Ovary (tissue), 10 donors: ENCODE measurements at places on chromosomes 5 and 9.

DNA sequence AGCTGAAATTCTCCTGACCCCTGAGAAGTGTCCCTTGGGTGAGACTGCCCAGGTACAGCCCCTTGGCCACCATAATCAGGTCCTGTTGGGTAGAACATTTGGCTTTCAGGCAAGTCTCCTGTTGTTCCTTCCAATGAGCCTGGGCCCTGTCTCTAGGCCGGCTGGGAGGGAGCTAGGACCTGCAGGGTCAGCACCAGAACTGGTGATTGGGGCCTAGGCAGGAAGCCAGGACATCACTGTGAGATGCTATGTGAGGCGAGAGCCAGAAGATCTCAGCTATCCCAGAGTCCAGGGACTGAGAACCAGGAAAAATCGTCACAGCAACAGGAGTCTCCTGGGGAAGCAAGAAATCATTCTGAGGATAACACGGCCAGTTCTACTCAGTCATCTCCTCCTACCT lies 51.5 kb downstream of the PCDH1 start:
- no peaks in the 10 kb centered on the region for H3K4me1 ChIP-seq
- H3K27ac ChIP-seq: no peak overlapping the region
- no peaks in the 10 kb centered on the region for H3K27me3 ChIP-seq

GRCh38 chr5:55445791-55446190 lies 89.0 kb downstream of the PLPP1 start:
- no peaks in the 10 kb centered on the region for H3K4me1 ChIP-seq
- H3K36me3 ChIP-seq: no peaks in the 10 kb centered on the region
- H3K27ac ChIP-seq: no peak overlapping the region
- no peak overlapping the region for H3K4me3 ChIP-seq

DNA sequence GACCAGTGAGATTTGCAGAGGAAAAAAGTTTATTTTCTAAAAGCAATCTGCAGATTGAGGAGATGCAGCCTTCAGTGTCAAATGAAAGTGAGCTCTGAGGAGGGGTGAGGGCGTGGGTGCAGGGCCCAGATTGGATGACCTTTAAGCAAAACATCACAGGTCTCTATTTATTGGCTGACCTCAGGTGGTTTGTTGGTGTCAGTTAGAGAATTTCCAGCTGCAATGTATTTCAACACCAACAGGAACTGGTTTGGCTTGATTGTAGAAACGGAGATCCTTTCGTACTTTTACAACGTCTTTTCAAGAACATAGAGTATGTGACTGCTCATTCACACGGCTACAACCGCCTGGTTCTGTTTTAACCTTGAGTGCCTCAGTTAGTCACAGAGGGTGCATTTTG lies 1069.1 kb downstream of the EFNA5 start:
- no peak overlapping the region for H3K27ac ChIP-seq
- H3K4me1 ChIP-seq: no peaks in the 10 kb centered on the region
- H3K4me3 ChIP-seq: no peak overlapping the region

DNA sequence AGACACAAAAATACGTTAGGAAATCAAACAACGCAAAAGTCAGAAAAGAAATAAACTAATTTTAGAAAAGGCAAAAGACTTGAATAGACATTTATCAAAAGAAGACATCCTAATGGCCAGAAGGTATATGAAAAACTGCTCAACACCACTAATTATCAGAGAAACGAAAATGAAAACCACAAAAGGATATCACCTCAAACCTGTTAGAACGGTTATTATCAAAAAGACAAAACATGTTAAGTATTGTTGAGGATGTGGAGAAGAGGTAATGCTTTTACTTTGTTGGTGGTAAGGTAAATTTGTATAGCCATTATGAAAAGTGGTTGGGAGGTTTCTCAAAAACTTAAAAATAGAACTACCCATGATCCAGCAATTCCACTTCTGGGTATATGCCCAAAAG lies 230.0 kb upstream of the RGMB start:
- no peak overlapping the region for H3K4me3 ChIP-seq
- H3K36me3 ChIP-seq: no peaks in the 10 kb centered on the region
- H3K27ac ChIP-seq: no peak overlapping the region
- no peaks in the 10 kb centered on the region for H3K4me1 ChIP-seq
- DNase-seq: no peak

GRCh38 chr9:1253064-1253979 lies 203.2 kb downstream of the DMRT2 start:
- no peaks in the 10 kb centered on the region for H3K4me1 ChIP-seq
- DNase-seq: no peak
- no peaks in the 10 kb centered on the region for H3K36me3 ChIP-seq

- no peaks in the 10 kb centered on the region for H3K27me3 ChIP-seq
- DNase-seq: no peak
- no peaks in the 10 kb centered on the region for H3K4me1 ChIP-seq
- H3K4me3 ChIP-seq: no peak overlapping the region
- no peaks in the 10 kb centered on the region for H3K36me3 ChIP-seq
Observed at GRCh38 chr5:81007637-81008027, 47.5 kb downstream of the RASGRF2 start.

DNA sequence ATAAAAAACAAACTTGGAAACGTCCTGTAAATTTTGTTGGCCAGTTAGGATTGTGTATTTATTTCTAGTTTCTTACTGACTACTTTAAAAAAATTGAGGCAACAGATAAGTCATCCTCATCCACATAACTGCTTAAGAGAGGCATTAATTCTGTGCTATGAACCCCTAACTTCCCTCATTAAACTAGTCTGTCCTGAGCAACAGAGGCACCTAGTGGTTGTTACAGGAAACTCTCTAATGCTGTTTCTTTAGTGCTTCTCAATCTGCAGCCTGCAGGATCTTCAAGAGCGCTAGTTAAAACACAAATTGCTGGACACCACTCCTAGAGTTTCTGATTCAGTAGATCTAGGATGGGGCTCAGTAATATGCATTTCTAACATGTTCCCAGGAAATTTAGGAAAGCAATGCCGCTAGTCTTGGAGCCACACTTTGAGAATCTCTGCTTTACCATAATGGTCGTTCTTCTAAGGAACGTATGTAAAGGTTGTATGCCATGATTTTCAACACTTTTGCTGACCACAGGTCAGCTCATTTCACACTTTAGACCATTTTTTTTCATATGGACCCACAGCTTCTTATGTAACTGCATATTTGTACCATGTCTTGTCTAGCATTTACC lies 410.1 kb upstream of the SMARCA2 start:
- DNase-seq: no peak
- H3K4me1 ChIP-seq: no peaks in the 10 kb centered on the region
- no peak overlapping the region for H3K4me3 ChIP-seq
- H3K27ac ChIP-seq: no peak overlapping the region
- no peaks in the 10 kb centered on the region for H3K27me3 ChIP-seq
- H3K36me3 ChIP-seq: no peaks in the 10 kb centered on the region

- no peak for DNase-seq
- H3K4me3 ChIP-seq: no peak overlapping the region
- H3K36me3 ChIP-seq: no peaks in the 10 kb centered on the region
- no peaks in the 10 kb centered on the region for H3K27me3 ChIP-seq
Observed at GRCh38 chr5:88487066-88487465, 218.4 kb upstream of the TMEM161B start.

- H3K36me3 ChIP-seq: no peaks in the 10 kb centered on the region
- no peak overlapping the region for H3K4me3 ChIP-seq
Observed at GRCh38 chr5:137923856-137924255, 34.6 kb downstream of the PKD2L2 start.

DNA sequence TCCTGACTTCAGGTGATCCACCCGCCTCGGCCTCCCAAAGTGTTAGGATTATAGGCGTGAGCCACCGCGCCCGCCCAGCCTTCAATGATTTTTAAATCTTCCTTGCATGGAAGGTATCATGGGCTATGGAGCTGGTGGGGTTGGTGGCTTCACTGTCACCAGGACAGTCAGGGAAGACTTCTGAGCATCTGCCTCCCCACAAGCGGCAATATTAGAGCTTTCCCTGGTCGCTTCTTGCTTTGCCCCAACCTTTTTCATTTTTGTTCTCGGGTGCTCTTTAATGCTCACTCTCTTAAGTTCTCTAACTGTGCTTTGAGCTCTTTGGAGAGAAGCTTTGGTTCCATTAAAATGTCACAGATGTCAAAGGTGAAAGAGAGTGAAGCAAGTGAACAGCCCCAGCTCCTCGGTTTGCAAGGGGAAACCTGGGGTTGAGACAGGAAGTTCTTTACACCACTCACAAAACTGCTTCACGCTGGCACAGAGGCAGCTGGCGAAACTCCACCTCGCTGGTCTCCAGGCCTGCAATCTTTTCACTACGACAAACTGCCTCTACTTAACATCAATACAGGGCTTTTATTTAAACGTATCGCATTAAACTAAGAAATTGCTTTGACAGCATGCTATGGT lies 142.5 kb upstream of the RETREG1 start:
- no peaks in the 10 kb centered on the region for H3K36me3 ChIP-seq
- no peak overlapping the region for H3K4me3 ChIP-seq
- no peak for DNase-seq
- no peaks in the 10 kb centered on the region for H3K4me1 ChIP-seq
- H3K27me3 ChIP-seq: no peaks in the 10 kb centered on the region
- no peak overlapping the region for H3K27ac ChIP-seq

DNA sequence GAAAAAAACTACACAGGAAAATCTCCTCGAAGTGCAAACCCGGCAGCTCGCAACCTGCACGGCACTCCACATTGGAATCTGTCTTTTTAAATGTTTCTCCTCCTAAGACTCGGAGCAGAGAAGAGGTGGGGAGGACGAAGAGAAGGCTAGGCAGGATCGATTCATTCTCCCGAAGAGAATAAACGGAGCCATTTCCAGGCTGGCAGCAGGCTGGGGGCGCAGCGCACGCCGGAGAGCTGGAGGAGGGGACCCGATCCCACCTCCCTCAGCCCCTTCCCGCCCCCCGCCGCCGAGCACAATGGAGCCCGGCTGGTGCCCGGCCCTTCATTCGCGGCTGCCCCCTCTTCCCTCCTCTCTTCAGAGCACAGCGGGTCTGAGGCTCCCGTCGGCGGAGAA lies 628 bp downstream of the HOMER1 start:
- H3K27ac ChIP-seq: peak overlapping the region; percentile 98
- H3K36me3 ChIP-seq: no peaks in the 10 kb centered on the region
- H3K4me3 ChIP-seq: peak overlapping the region; percentile 60
- no peaks in the 10 kb centered on the region for H3K27me3 ChIP-seq
- no peak for DNase-seq

GRCh38 chr5:94621763-94622162 lies 3.3 kb downstream of the SLF1 start:
- no peaks in the 10 kb centered on the region for H3K4me1 ChIP-seq
- H3K36me3 ChIP-seq: no peaks in the 10 kb centered on the region
- no peak overlapping the region for H3K27ac ChIP-seq

GRCh38 chr5:33755231-33755630 lies 136.6 kb downstream of the ADAMTS12 start:
- H3K36me3 ChIP-seq: no peaks in the 10 kb centered on the region
- H3K27me3 ChIP-seq: no peaks in the 10 kb centered on the region
- peaks cover 2% of the 10 kb centered on the region for H3K4me1 ChIP-seq
- no peak for DNase-seq
- no peak overlapping the region for H3K27ac ChIP-seq

- no peak overlapping the region for H3K27ac ChIP-seq
- no peaks in the 10 kb centered on the region for H3K36me3 ChIP-seq
- H3K4me1 ChIP-seq: no peaks in the 10 kb centered on the region
Observed at GRCh38 chr9:108746864-108747263, 108.9 kb downstream of the ACTL7B start.

- H3K4me1 ChIP-seq: no peaks in the 10 kb centered on the region
- H3K4me3 ChIP-seq: no peak overlapping the region
- no peak overlapping the region for H3K27ac ChIP-seq
Observed at GRCh38 chr9:118401546-118401945, 697.3 kb downstream of the TLR4 start.

GRCh38 chr5:171979606-171980005 lies 26.8 kb downstream of the FBXW11 start:
- no peak overlapping the region for H3K27ac ChIP-seq
- no peaks in the 10 kb centered on the region for H3K27me3 ChIP-seq
- peaks cover 10% of the 10 kb centered on the region for H3K4me1 ChIP-seq
- DNase-seq: no peak

DNA sequence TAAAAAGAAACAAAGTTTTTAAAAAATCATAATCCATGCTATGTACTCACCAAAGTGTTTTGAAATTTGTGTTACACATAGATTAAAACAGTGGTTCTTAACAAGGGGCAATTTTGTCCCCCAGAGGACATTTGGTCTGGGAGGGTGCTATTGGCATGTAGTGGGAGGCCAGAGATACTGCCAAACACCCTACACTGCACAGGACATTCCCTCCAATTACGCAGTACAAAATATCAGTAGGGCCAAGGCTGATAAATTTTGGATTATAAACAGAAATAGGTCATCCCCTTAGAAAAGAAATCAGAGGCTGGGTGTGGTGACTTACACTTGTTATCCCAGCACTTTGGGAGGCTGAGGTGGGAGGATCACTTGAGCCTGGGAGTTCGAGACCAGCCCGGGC lies 38.9 kb downstream of the ELL2 start:
- no peaks in the 10 kb centered on the region for H3K27me3 ChIP-seq
- H3K36me3 ChIP-seq: no peaks in the 10 kb centered on the region
- no peak overlapping the region for H3K4me3 ChIP-seq

GRCh38 chr5:151720215-151720614 lies 33.5 kb upstream of the SPARC start:
- no peaks in the 10 kb centered on the region for H3K36me3 ChIP-seq
- H3K27me3 ChIP-seq: no peaks in the 10 kb centered on the region
- no peak for DNase-seq
- H3K27ac ChIP-seq: no peak overlapping the region
- no peak overlapping the region for H3K4me3 ChIP-seq

GRCh38 chr5:169279125-169279524 lies 21.8 kb downstream of the SLIT3 start:
- no peaks in the 10 kb centered on the region for H3K36me3 ChIP-seq
- no peak for DNase-seq
- H3K27ac ChIP-seq: no peak overlapping the region
- H3K4me3 ChIP-seq: no peak overlapping the region
- no peaks in the 10 kb centered on the region for H3K4me1 ChIP-seq

DNA sequence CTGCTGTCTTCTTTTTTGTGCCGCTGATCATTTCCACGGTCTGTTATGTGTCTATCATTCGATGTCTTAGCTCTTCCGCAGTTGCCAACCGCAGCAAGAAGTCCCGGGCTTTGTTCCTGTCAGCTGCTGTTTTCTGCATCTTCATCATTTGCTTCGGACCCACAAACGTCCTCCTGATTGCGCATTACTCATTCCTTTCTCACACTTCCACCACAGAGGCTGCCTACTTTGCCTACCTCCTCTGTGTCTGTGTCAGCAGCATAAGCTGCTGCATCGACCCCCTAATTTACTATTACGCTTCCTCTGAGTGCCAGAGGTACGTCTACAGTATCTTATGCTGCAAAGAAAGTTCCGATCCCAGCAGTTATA lies 17.1 kb downstream of the F2R start:
- DNase-seq: no peak
- no peaks in the 10 kb centered on the region for H3K36me3 ChIP-seq
- no peaks in the 10 kb centered on the region for H3K4me1 ChIP-seq
- H3K27me3 ChIP-seq: no peaks in the 10 kb centered on the region
- no peak overlapping the region for H3K27ac ChIP-seq
- no peak overlapping the region for H3K4me3 ChIP-seq

DNA sequence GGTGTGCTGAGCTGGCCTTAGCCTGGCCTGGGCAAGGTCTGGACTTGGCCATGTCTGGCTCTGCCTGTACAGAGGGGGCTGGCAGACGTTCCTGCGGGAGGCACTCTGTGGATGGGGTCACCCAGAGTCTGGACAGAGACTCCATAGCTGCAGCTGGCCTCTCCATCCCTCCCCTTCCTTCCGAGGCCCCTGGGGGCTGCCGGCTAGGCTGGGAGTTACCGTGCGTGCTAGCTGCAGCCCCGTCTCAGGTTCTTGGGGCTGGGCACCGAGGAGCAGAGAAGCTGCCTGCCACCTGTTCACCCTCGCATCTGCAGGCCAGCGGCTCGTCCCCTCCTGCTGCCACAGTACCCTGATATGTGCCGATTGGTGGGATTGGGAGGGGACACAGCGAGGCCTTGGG lies 63.4 kb downstream of the RXRA start:
- no peak overlapping the region for H3K27ac ChIP-seq
- DNase-seq: no peak
- H3K4me1 ChIP-seq: peaks cover 31% of the 10 kb centered on the region
- H3K4me3 ChIP-seq: no peak overlapping the region
- H3K36me3 ChIP-seq: no peaks in the 10 kb centered on the region
